ENCODE measurements at places on chromosomes 7 and 10.

DNA sequence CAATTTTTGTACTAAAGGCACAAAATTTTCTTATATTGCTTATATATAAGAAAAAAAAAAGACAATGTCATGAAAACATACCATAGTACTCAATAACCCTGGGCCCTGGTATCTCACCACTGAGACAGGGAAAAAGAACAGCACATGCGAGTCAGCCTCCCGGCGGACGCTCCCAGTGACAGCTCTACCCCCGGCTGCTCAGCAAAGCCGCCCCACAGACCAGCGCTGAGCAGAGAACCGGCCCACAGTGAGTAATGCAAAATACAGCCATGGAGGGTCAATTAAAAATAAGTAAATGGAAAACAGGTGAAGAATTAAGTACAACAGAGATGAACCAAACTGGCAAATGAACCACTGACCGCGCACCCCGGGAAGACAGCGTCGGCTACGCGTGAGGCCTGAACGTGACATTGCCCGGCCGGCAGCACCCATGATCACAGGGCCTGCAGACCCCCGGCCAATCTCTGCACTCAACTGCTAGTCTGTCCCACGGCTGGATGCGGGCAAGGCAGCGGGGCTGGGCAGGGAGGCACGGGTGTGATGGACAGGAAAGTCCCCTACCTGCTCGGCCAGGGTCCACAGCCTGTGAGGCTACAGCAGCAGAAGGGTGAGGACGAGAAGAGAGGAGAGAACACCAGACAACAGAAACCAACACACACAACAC lies 175.9 kb downstream of the ZMYND11 start:
- DNase-seq, result no peak

- DNase-seq, result no peak
These were observed 26.4 kb upstream of the SNX13 start for GRCh38 chr7:17966706-17967105.

DNA sequence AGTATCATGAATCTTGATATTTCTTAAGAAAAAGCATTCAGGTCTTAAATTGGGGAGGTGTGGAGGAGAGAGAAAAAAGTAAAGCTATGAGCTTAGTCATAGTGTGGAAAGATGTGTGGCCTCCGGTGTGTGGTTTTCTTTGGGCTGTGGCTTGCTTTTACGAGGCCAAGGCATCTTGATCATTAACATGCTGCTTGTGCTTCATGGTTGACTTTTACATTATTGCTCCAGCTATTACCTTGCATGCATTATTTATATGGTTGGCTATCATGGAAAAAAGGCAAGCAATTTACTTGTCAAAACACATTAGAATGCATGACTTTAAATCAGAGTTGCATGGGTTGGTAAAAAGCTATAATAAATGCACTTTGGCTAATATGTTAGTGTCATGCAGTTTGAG lies 300.7 kb upstream of the ADARB2 start:
- DNase-seq, result no peak

- no peak for DNase-seq
These were observed 15.0 kb upstream of the GFRA1 start for GRCh38 chr10:116287906-116288501.

DNA sequence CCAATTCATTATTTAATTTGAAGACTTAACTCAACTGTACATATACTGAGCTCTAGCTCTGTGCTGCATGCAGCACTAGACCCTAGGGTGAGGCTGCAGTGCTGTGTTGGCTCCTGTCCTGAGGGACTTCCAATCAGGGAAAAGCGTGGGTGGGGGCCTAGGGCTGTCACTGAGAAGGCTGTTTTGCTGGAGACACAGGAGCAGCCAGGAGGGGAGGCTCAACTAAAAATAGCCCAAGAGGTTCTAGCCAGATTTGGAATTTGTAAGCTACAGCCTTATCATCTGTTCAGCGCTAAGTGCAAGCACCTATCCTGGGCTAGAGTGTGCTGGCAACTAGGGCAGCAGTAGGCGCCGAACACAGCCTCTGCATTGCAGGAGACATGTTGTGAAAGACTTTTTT lies 121.1 kb downstream of the VWC2 start:
- no peak for DNase-seq

DNA sequence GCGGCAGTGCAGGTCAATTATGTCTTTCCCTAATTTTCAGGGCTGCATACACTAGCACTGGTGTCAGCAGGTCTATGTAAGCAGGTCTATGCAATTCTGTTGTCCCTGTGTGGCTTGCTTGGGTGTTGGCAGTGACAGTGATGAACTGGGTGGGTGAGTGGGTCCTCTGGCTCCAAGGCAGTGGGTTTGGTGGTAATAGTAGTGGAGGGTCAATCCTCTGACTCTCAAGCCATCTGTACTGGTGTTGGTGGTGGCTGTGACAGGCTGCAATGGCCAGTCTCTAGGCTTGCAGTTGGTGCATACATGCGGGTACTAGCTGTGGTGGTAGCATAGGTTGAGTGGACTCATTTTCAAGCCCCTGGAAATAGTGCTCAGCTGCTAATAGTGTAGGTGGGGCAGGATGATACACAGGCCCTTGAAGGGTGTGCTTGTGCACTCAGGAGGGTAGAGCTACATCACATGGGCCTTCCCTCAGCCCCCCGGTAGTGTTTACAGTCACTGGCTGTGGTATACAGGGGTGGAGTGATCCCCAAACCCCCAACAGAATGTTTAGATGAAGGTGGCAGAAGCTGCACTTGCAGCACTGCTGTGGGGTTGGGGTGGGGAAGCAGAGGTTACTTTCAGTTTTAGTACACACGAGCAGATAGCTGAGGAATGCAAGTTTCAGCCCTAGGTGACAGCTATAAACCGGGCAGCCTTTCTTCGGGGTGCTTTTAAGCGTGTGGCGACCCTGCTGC lies 331.3 kb downstream of the PCDH15 start:
- DNase-seq, result no peak

DNA sequence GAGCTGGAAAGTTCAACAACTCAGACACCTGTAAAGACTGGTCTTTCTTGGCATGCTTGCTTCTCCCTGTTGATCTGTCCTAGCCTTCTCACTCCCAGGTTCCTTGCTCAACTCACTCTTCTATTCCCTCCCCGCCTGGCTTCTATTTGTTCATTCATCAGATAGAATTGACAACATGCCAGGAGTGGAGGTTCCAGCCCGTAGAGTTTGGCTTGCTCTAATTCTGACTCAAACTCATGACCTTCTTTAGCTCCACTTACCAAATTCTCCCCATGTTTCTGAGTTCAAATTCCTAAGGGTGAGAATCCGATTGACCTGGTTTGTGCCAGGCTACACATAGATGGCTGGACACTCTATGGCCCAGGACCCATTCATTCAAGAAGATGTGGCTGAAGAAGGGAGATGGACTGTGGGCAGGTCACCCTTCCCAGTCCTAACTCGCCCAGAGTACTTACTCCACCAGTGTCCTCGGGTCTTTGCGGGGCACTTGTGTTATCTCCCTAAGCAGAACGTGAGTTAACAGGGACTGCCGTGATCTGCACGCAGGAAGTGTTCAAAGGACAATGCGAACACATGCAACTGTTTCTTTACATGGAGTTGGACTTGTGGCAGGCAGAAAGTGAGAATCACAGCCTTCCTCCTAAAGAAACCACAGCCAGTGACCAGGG lies 4.0 kb upstream of the TMEM236 start:
- DNase-seq, result no peak

DNA sequence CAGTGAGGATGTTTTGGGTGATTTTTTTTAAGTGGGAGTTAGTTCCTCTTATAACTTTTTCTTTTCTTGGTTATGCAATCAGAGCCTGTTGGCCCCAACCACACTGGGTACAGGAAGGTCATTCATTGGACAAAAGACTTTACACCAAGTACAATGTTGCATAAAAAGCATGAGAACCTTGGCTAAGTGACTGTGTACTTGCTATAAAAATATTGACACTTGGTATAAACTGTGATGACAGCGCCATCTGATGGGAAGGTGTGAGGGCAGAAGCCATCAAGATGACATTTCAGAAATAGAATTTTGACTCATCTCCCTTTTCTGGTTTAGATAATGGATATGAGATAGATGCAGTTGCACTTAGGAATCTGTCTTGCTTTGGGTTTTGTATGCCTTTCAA lies 126.4 kb upstream of the CCDC6 start:
- peak; percentile 27 for DNase-seq

- DNase-seq, result no peak
These were observed 63.7 kb downstream of the PRSS58 start for GRCh38 chr7:142194201-142194600.

All from T-cell (primary cell).